ENCODE measurements at places on chromosomes 12 and 14. TPM values are rescaled to one million over a fixed set of nuclear protein-coding genes. Genes with fewer than 3 reads are reported as not detected.

Gene BATF
- total RNA-seq, result 0.94 TPM

- no peak for DNase-seq
- H3K36me3 ChIP-seq, result peaks cover 41% of the 10 kb centered on the region
- no peaks in the 10 kb centered on the region for H3K4me1 ChIP-seq
- H3K4me3 ChIP-seq, result no peak overlapping the region
- no peaks in the 10 kb centered on the region for H3K27me3 ChIP-seq
Measured at GRCh38 chr12:944211-944610, 5.3 kb downstream of the RAD52 start.

DNA sequence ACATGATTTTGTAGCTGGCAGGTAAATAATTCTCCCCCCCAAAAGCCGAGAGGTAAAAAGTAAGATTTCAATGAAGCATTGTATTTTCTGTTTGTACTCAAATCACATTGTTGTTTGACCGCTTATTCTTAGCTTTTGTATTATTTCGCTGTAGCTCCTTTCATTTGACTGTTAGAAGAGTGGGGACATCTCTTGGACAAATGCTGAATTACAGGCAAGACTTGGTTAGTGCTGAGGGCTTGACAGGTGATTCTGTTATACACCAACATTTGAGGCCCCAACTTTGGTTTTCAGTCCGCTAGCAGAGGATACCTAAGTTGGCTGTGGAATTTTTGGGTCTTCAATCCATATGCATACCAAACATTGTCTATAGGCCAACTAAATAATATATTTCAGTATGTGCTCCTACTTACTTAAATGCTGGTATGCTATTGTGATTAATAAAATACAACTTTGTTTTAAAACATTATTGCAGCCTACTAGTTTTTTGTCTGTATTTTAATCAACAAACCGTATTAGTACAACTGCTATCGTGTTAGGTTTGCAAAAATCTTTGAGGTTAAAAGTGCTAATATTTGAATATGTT lies 102.2 kb downstream of the ERC1 start:
- no peaks in the 10 kb centered on the region for H3K4me1 ChIP-seq
- H3K36me3 ChIP-seq, result no peaks in the 10 kb centered on the region
- H3K4me3 ChIP-seq, result no peak overlapping the region
- no peaks in the 10 kb centered on the region for H3K27me3 ChIP-seq

DNA sequence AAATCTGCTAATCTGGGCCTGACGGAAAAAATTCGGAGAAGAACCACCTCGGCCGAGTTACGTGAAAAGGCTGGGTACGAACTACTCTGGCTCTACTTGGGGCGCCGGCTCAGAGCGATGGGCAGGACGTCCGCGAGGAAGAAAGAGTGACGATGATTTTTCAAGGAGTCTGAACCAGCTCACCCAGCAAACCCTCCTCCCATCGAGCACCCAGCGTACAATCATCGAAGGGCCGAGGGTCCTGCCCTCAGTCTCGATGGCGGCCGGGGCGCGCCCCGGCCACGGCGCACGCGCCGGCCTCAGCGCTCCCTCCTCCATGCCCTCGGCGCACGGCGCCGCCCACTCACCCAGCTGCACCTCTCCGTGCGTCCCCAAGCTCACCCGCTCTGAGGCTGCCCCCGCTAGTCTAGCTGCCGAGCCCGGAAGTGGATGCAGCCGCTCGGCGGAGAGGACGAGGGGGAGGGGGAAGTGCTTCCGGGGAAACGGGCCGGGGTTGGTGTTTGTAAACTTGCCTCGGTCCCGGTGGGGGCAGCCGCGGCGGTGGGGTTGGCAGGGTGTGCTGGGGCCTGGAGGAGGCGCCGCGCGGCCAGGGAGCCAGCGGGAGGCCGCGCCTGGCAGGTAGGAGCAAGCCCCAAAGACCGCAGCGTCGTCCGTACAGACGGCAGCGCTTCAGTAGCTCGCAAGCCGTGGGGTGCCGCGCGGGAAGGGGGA lies at the start of the genes CSAD and ZNF740:
TSS of gene CSAD (minus strand) at position 706 of the 711 bp plus-strand sequence. CDS start 7,455 bp downstream, outside the sequence.
TSS of gene ZNF740 (plus strand) at position 503 of the 711 bp plus-strand sequence. CDS start 1,262 bp downstream, outside the sequence.
- H3K27me3 ChIP-seq, result no peaks in the 10 kb centered on the region
- peaks cover 1% of the 10 kb centered on the region for H3K36me3 ChIP-seq
- H3K4me3 ChIP-seq, result peak within 1 kb of the TSS; percentile 88
- peak within 1 kb of the TSS; percentile 94 for H3K27ac ChIP-seq

DNA sequence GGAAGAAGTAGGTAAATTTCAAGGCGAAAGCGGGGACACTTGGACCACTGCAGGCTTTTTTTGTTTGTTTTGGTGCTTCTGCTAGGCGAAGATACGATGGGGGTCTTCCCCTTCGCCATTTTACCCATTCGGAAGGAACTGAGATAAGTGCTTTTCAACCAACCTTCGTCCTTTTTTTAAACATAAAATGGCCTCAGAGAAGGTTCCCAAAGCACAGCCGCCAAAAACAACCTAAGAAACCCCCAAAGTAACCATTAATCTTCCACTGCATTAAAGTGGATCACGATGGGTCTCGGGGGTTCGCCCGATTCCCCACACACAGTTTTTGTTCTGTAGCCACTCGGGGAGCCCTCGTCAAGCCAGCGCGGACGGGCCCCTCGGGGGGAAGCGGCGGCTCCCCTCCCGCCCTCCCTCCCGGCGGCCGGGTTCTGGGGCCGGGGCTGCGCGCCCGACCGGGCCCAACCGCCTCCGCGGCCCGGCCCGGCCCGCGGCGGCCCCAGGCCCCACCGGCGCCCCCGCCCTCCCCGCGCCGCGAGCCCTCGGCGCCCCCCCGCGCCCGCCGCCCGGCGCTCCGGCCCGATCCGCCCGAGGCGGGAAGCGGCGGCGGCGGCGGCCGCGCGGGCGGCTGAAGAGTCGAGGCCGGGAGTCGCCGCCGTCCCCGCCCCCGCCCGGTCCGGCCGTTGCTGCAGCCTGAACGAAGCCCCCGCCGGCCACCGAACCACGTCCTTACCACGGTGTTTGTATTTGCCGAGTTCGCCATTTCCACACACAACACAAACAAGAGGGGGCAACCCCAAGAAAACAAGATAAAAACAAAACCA lies 790 bp downstream of the GTF2A1 start:
- peak overlapping the region; percentile 90 for H3K4me3 ChIP-seq
- peaks cover 13% of the 10 kb centered on the region for H3K36me3 ChIP-seq
- peaks cover 9% of the 10 kb centered on the region for H3K4me1 ChIP-seq
- DNase-seq, result peak; percentile 43
- H3K27me3 ChIP-seq, result no peaks in the 10 kb centered on the region

DNA sequence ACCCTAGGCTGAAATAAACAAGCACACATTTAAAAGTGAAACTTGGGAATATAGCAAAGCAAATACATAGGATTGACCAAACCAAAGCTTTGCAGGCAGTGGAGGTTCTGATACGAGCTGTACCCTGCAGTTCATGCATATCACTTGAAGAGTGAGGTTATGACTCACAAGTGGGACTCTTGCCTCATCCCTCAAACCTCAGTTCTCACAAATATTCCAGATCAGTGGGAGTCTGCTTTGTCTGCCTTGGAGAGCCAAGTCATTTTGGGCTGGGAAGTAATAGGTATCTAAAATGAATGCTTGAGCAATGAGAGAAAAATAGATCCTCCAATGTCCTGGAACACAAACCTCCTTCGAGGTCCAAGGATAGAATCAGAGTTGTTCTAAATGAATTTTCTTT lies 116.4 kb downstream of the LRIG3 start:
- no peak overlapping the region for H3K4me3 ChIP-seq
- DNase-seq, result no peak
- H3K27ac ChIP-seq, result no peak overlapping the region
- no peaks in the 10 kb centered on the region for H3K36me3 ChIP-seq

- H3K4me3 ChIP-seq, result no peak overlapping the region
- peaks cover 42% of the 10 kb centered on the region for H3K36me3 ChIP-seq
- H3K27me3 ChIP-seq, result no peaks in the 10 kb centered on the region
- DNase-seq, result peak; percentile 92
Measured at GRCh38 chr12:6965026-6965661, 5.3 kb downstream of the PHB2 start.

GRCh38 chr12:3273409-3273853 lies 196.3 kb downstream of the TSPAN9 start:
- no peaks in the 10 kb centered on the region for H3K27me3 ChIP-seq
- H3K4me1 ChIP-seq, result peaks cover 66% of the 10 kb centered on the region
- peak overlapping the region; percentile 9 for H3K27ac ChIP-seq
- no peak for DNase-seq

DNA sequence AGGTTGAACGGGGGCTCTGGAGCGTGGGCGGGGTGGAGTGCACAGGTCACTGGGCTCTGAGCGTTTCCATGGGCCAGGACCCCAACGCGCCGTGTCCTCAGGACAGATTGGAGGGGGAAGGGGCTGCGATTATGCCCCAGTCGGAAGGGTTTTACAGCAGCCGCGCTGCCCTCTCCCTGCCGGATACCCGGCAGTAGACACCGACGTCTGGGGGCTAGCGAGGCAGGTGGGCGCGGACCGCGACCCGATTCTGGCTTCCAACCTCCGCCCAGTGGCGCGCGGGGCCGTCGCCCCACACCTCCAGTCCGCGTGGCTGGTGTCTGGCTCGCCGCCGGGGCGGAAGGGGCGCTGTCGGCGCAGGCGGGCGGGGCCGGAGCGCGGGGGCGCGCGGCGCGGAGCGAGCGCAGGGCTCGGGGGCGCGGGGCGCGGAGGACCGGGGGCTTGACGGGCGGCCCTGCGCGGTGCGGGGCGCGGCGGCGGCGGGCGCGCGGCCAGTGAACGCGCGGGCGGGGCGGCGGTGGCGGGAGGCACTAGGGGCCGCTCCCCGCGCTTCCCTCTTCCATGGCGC lies 2.4 kb upstream of the KIF26A start:
- H3K27ac ChIP-seq, result no peak overlapping the region
- H3K4me3 ChIP-seq, result no peak overlapping the region
- H3K27me3 ChIP-seq, result peaks cover 52% of the 10 kb centered on the region

DNA sequence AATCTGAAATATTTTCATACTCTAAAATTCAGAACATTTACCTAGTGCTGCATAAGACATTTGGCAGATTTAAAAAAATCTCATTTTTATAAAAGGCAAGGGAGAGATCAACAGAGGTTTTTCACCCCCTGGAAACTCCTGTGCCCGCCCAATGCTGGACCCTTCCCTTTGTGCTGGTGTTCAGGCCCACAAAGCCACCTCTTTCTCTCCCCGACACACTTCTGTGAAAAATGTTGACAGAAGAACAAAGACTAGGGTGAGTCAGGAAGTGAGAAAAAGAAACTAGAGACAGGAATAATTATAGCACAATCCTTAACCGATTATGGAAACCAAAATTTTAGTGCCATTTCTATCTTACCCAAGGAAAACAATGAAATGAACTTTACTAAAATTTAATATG lies 197.7 kb upstream of the STXBP6 start:
- no peak for DNase-seq
- H3K27me3 ChIP-seq, result no peaks in the 10 kb centered on the region
- H3K36me3 ChIP-seq, result no peaks in the 10 kb centered on the region
- no peaks in the 10 kb centered on the region for H3K4me1 ChIP-seq
- no peak overlapping the region for H3K27ac ChIP-seq
- no peak overlapping the region for H3K4me3 ChIP-seq

GRCh38 chr14:22426711-22427110 lies 162.3 kb downstream of the DAD1 start:
- H3K36me3 ChIP-seq, result no peaks in the 10 kb centered on the region
- no peak overlapping the region for H3K4me3 ChIP-seq
- DNase-seq, result no peak
- peaks cover 14% of the 10 kb centered on the region for H3K4me1 ChIP-seq
- H3K27me3 ChIP-seq, result no peaks in the 10 kb centered on the region
- H3K27ac ChIP-seq, result no peak overlapping the region

All from heart left ventricle (tissue), 16 donors.